ENCODE measurements at places on chromosomes 7 and 10.

DNA sequence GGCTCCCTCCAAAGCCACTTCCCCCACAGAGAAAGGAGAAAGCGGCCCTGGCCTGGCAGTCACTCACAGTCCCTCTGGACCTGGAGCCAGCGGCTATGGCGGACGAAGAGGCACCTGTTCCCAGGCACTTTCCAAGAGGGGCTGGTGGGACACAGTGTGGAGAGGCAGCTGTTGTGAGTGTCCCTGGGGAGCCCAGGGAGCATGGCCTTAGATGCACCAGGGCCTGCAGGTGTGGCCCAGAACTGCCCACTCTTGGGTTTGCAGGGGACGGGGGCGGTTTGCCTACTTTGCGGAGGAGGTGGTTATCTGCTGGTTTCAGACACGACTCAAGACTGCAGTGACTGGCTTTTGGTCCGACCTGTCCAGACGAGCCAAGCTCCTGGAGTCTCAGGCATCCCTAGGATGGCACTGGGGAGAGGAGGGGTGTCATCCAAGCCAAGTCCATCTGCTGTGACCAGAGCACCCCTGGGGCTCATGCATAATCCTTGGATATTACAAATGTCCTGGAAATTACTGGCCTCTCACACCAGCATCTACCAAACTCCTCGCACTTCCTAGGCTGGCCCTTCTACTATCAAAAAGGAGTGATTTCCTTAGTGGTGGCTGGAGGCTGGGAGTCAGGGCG is 18.4 kb downstream of the CTBP2 start:
- no peak for DNase-seq
- no peaks in the 10 kb centered on the region for H3K4me1 ChIP-seq
- peaks cover 10% of the 10 kb centered on the region for H3K27me3 ChIP-seq
- no peak overlapping the region for H3K4me3 ChIP-seq

DNA sequence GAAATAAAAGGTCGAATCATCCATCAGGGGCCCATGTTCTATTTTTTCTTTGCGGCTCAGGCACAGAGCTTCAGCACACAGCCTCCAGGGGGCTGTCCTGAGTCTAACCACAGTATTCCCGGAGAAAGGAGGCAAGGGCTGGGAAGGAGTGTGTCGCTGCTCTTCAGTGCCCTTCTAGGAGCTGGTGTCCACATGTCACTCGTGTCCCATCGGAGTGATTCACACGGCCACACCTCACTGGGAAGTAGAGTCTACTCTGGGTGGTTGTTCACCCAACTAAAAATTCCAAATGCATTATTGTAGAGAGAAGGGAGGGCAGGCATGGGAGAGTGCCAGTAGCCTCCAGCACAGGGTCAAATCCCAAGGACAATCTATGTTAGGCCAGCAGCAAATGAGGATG is 114.8 kb upstream of the LANCL2 start:
- no peaks in the 10 kb centered on the region for H3K36me3 ChIP-seq
- H3K4me3 ChIP-seq: no peak overlapping the region
- DNase-seq: no peak
- no peak overlapping the region for H3K27ac ChIP-seq

- DNase-seq: no peak
- peaks cover 7% of the 10 kb centered on the region for H3K4me1 ChIP-seq
- H3K27me3 ChIP-seq: no peaks in the 10 kb centered on the region
- H3K4me3 ChIP-seq: no peak overlapping the region
- no peak overlapping the region for H3K27ac ChIP-seq
These were observed 86.5 kb downstream of the RALA start for GRCh38 chr7:39709768-39710311.

GRCh38 chr10:119207713-119208552 is 562 bp downstream of the GRK5 start:
- no peaks in the 10 kb centered on the region for H3K27me3 ChIP-seq
- peak overlapping the region; percentile 92 for H3K4me3 ChIP-seq
- H3K27ac ChIP-seq: peak overlapping the region; percentile 91
- H3K36me3 ChIP-seq: peaks cover 9% of the 10 kb centered on the region
- peak; percentile 52 for DNase-seq

DNA sequence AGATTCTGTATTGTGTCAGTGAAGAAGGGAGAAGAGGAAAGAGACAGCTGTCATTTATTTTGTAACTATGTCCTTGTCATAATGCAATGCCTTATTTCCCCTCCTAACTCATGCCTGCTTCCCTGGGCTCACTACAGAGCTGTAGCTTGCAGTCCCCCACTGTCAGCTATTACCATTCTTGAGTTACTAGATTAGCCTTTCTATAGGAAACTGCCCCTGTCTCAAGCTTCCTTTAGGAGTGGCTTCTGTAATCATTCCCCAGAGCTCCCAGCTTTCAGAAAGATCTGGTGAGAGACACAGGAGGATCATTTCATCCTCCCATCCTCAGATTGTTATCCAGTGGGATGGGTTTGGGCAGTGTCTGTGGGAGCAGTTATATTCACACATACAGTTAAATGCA is 32.4 kb upstream of the SMKR1 start:
- H3K27ac ChIP-seq: no peak overlapping the region
- no peak overlapping the region for H3K4me3 ChIP-seq
- no peaks in the 10 kb centered on the region for H3K27me3 ChIP-seq

DNA sequence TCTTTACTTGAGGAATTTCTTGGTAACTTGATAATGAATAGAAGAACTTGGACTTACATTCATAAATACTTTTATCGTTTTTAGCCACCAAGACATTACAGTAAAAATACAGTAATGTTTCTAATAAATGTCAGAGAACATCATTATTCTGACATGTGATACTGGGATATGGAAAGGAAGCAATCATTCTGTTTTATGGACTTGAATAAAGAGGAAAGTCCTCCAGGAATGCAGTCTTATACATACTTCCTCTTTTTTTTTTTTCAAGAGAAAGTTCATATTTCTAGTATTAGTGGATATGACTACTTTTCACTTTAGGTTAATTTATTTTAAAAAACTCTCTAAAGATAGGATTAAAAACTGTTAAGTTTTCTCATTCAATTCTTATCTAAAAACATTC is 220.0 kb upstream of the SEMA3C start:
- H3K27me3 ChIP-seq: no peaks in the 10 kb centered on the region
- no peak overlapping the region for H3K27ac ChIP-seq
- H3K4me3 ChIP-seq: no peak overlapping the region
- DNase-seq: no peak
- H3K36me3 ChIP-seq: no peaks in the 10 kb centered on the region

- no peak overlapping the region for H3K4me3 ChIP-seq
- no peak for DNase-seq
- no peak overlapping the region for H3K27ac ChIP-seq
- peaks cover 18% of the 10 kb centered on the region for H3K27me3 ChIP-seq
- peaks cover 4% of the 10 kb centered on the region for H3K4me1 ChIP-seq
- no peaks in the 10 kb centered on the region for H3K36me3 ChIP-seq
These were observed 5.3 kb downstream of the COL1A2 start for GRCh38 chr7:94400022-94400421.

- no peak overlapping the region for H3K4me3 ChIP-seq
- H3K27me3 ChIP-seq: no peaks in the 10 kb centered on the region
- no peak for DNase-seq
- H3K4me1 ChIP-seq: no peaks in the 10 kb centered on the region
- H3K36me3 ChIP-seq: no peaks in the 10 kb centered on the region
These were observed 167.0 kb downstream of the FANK1 start for GRCh38 chr10:126063353-126063791.

DNA sequence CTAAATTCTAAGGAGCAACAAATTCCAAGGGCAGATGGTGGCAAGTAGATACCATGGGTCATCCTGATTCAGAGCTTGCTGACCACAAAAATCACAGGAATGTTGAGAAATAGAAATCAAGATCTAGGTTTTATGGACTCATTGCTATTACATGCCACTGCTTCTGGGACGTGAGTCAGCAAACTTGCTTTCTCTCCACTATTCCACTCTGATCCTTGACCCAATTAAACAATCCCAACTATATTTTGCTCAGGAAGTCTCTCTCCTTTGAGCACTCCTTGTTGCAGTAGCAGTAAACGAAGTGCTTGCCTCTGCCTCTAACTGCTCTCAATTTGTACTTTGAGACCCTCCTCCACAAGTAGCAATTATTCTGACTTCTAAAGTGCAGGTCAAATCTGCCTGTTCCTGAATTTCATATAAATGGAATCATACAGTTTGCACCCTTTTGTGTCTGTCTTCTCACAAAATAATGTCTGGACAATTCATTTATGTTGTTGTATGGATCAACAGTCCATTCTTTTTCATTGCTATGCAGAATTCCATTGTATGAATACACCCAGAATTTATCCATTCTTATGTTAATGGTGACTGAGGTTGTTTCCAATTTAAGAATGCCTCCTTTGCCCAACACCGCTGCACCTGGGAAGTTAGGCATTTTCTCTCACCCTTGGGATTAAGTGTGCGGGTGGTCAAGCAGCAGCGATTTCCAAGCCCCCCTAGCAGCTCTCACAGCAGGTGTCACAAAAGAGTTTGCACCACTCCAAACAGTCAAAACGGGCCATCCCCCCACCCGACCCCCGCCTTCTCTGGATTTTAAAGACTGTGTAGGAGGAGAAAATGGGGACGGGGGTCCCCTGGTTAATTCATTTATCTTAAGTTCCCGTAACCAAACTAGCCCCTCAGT is 35.9 kb downstream of the ACSM6 start:
- no peak overlapping the region for H3K27ac ChIP-seq
- H3K36me3 ChIP-seq: peaks cover 32% of the 10 kb centered on the region
- DNase-seq: no peak
- peaks cover 5% of the 10 kb centered on the region for H3K27me3 ChIP-seq

DNA sequence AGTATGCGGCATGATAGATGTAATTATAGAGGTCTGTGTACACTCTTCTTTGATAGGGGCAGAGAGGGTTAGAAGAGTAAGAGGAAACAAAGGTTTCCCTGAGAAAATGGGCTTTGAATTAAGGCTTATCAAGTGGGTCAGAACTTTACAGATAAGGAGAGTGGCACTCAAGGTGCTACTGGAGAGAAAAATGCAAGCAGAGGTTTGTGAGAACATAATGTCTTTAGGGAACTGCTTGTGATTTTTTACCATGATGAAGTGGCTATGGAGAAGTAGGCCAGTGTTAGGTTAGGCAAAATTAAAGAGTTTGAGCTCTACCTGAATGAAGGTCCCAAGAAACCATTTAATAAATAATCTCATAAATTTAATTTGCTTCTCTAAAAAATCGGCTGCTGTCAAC is 14.3 kb downstream of the STARD3NL start:
- no peak for DNase-seq
- H3K36me3 ChIP-seq: peaks cover 20% of the 10 kb centered on the region
- no peaks in the 10 kb centered on the region for H3K27me3 ChIP-seq
- peaks cover 20% of the 10 kb centered on the region for H3K4me1 ChIP-seq
- H3K27ac ChIP-seq: no peak overlapping the region
- no peak overlapping the region for H3K4me3 ChIP-seq

GRCh38 chr7:41758321-41758720 is 55.4 kb upstream of the INHBA start:
- H3K4me3 ChIP-seq: no peak overlapping the region
- no peaks in the 10 kb centered on the region for H3K4me1 ChIP-seq
- H3K27me3 ChIP-seq: no peaks in the 10 kb centered on the region
- no peak overlapping the region for H3K27ac ChIP-seq
- no peaks in the 10 kb centered on the region for H3K36me3 ChIP-seq
- DNase-seq: no peak

GRCh38 chr7:142853739-142854371 is 1.0 kb upstream of the EPHB6 start:
- H3K27me3 ChIP-seq: peaks cover 31% of the 10 kb centered on the region
- H3K4me1 ChIP-seq: peaks cover 8% of the 10 kb centered on the region
- H3K36me3 ChIP-seq: no peaks in the 10 kb centered on the region
- DNase-seq: peak; percentile 61
- peak overlapping the region; percentile 89 for H3K4me3 ChIP-seq

GRCh38 chr7:906776-907157 is 30.4 kb downstream of the GET4 start:
- no peaks in the 10 kb centered on the region for H3K27me3 ChIP-seq
- peaks cover 9% of the 10 kb centered on the region for H3K36me3 ChIP-seq
- no peak overlapping the region for H3K27ac ChIP-seq

- H3K27me3 ChIP-seq: no peaks in the 10 kb centered on the region
- no peak overlapping the region for H3K27ac ChIP-seq
- H3K36me3 ChIP-seq: no peaks in the 10 kb centered on the region
These were observed 69.2 kb upstream of the TCF7L2 start for GRCh38 chr10:112880633-112881530.

DNA sequence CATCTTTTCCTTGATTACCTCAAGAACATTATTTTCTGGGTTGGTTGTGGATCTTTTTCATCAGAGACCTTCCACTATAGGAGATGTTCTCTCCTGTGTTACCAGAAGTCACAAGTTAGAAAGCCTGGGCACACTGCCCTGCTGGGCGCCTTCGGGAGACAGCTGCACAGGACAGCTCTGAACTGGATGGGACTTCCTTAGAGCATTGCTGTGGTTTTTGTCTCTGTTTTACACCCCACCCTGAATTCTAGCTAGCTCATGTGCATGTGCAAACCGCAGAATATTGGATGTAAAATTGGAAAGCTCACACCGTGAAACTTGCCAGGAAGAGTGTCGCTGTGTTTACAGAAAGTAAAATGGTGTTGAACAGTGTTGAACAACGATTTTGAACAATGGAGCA is 54.4 kb upstream of the SEC61G start:
- H3K4me1 ChIP-seq: no peaks in the 10 kb centered on the region
- DNase-seq: no peak
- H3K27me3 ChIP-seq: peaks cover 4% of the 10 kb centered on the region
- no peak overlapping the region for H3K4me3 ChIP-seq
- H3K27ac ChIP-seq: no peak overlapping the region

GRCh38 chr7:137703291-137704010 is 143.3 kb downstream of the DGKI start:
- DNase-seq: no peak
- no peaks in the 10 kb centered on the region for H3K27me3 ChIP-seq
- no peak overlapping the region for H3K4me3 ChIP-seq
- H3K27ac ChIP-seq: no peak overlapping the region

All from activated T-helper 2 cell treated with anti-CD3 and anti-CD28 coated beads, Interferon-gamma antibody, Interleukin-2, Interleukin-4, amounts not matched to agents 10 μg/mL and 5 μg/mL and 100 μg/mL, durations not matched to agents 14 hours and 24 hours and 36 hours (primary cell).